ENCODE measurements at places on chromosomes 11 and 22.

GRCh38 chr11:106714199-106714598, 304.1 kb downstream of the GUCY1A2 start:
- H3K4me3 ChIP-seq: no peak overlapping the region
- H3K27me3 ChIP-seq: peaks cover 10% of the 10 kb centered on the region
- H3K27ac ChIP-seq: no peak overlapping the region
- no peaks in the 10 kb centered on the region for H3K4me1 ChIP-seq
- no peaks in the 10 kb centered on the region for H3K36me3 ChIP-seq

GRCh38 chr11:34643846-34644245, 23.0 kb downstream of the EHF start:
- no peak for DNase-seq
- peaks cover 3% of the 10 kb centered on the region for H3K27me3 ChIP-seq
- H3K36me3 ChIP-seq: no peaks in the 10 kb centered on the region
- no peak overlapping the region for H3K4me3 ChIP-seq
- no peaks in the 10 kb centered on the region for H3K4me1 ChIP-seq

GRCh38 chr11:14182833-14183364, 176.1 kb downstream of the RRAS2 start:
- DNase-seq: no peak
- no peaks in the 10 kb centered on the region for H3K36me3 ChIP-seq
- H3K27ac ChIP-seq: no peak overlapping the region
- no peaks in the 10 kb centered on the region for H3K27me3 ChIP-seq
- H3K4me1 ChIP-seq: no peaks in the 10 kb centered on the region

- H3K36me3 ChIP-seq: no peaks in the 10 kb centered on the region
- H3K27me3 ChIP-seq: 0 out of 2 replicates have a peak, but pooled peaks cover 3% of the 10 kb centered on the region
- no peak overlapping the region for H3K4me3 ChIP-seq
Observed at GRCh38 chr11:16780146-16780545, 41.7 kb downstream of the C11orf58 start.

GRCh38 chr22:44938886-44939285, 70.9 kb downstream of the PHF21B start:
- no peak overlapping the region for H3K4me3 ChIP-seq
- H3K27me3 ChIP-seq: peaks cover 12% of the 10 kb centered on the region
- no peaks in the 10 kb centered on the region for H3K36me3 ChIP-seq
- no peak overlapping the region for H3K27ac ChIP-seq

GRCh38 chr11:126192361-126192760, 19.1 kb downstream of the RPUSD4 start:
- no peak overlapping the region for H3K4me3 ChIP-seq
- no peaks in the 10 kb centered on the region for H3K27me3 ChIP-seq
- no peak overlapping the region for H3K27ac ChIP-seq
- peaks cover 6% of the 10 kb centered on the region for H3K36me3 ChIP-seq

- no peak for DNase-seq
- H3K27me3 ChIP-seq: no peaks in the 10 kb centered on the region
- H3K27ac ChIP-seq: no peak overlapping the region
- no peaks in the 10 kb centered on the region for H3K36me3 ChIP-seq
- H3K4me1 ChIP-seq: no peaks in the 10 kb centered on the region
Observed at GRCh38 chr11:17581036-17581731, 34.1 kb downstream of the OTOG start.

DNA sequence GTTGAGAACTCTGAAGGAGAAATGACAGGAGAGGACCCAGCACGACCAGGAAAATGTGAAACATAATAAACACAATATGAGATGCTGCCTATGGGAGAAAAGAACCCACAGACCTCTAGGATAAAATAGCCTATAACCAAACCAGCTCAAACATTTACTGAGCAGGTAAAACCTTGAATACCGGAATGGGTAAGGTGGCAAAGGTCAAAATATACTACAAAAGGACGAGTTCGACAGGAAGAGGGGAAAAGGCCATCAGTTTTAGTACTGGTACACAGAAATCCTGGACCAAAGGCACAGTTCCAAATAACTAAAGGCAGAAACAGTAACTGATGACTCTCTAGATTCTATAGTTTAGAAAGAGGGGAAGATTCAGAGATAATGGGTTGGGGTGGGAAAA, 96.3 kb downstream of the AMBRA1 start:
- no peaks in the 10 kb centered on the region for H3K27me3 ChIP-seq
- no peak overlapping the region for H3K4me3 ChIP-seq
- H3K4me1 ChIP-seq: no peaks in the 10 kb centered on the region
- peaks cover 3% of the 10 kb centered on the region for H3K36me3 ChIP-seq
- no peak overlapping the region for H3K27ac ChIP-seq
- DNase-seq: no peak

GRCh38 chr11:1682225-1682905, 14.6 kb upstream of the KRTAP5-6 start:
- peaks cover 5% of the 10 kb centered on the region for H3K27me3 ChIP-seq
- no peak overlapping the region for H3K4me3 ChIP-seq
- H3K36me3 ChIP-seq: no peaks in the 10 kb centered on the region
- no peaks in the 10 kb centered on the region for H3K4me1 ChIP-seq
- DNase-seq: no peak

GRCh38 chr22:17728786-17729185, 45.5 kb downstream of the BID start:
- H3K4me3 ChIP-seq: no peak overlapping the region
- peaks cover 12% of the 10 kb centered on the region for H3K4me1 ChIP-seq
- no peaks in the 10 kb centered on the region for H3K27me3 ChIP-seq
- H3K36me3 ChIP-seq: peaks cover 22% of the 10 kb centered on the region

- no peak for DNase-seq
- no peaks in the 10 kb centered on the region for H3K36me3 ChIP-seq
- H3K27ac ChIP-seq: no peak overlapping the region
- no peaks in the 10 kb centered on the region for H3K27me3 ChIP-seq
- no peak overlapping the region for H3K4me3 ChIP-seq
Observed at GRCh38 chr22:40624770-40625169, 11.7 kb downstream of the MRTFA start.

- no peaks in the 10 kb centered on the region for H3K36me3 ChIP-seq
- peaks cover 6% of the 10 kb centered on the region for H3K27me3 ChIP-seq
- no peak overlapping the region for H3K4me3 ChIP-seq
Observed at GRCh38 chr22:42404266-42404665, 27.9 kb downstream of the NFAM1 start.

- no peaks in the 10 kb centered on the region for H3K27me3 ChIP-seq
- H3K27ac ChIP-seq: 0 out of 2 replicates have a peak overlapping the region, but pooled peaks have one; percentile 98
- H3K4me1 ChIP-seq: peaks cover 30% of the 10 kb centered on the region
Observed at GRCh38 chr11:83162377-83162776, 5.4 kb downstream of the PCF11 start.

GRCh38 chr11:95516786-95517185, 272.8 kb downstream of the FAM76B start:
- no peaks in the 10 kb centered on the region for H3K36me3 ChIP-seq
- peak overlapping the region; percentile 12 for H3K27ac ChIP-seq
- no peaks in the 10 kb centered on the region for H3K27me3 ChIP-seq
- peaks cover 69% of the 10 kb centered on the region for H3K4me1 ChIP-seq

GRCh38 chr11:2269601-2270321, 627 bp downstream of the ASCL2 start:
- H3K4me1 ChIP-seq: no peaks in the 10 kb centered on the region
- H3K27ac ChIP-seq: no peak overlapping the region
- H3K4me3 ChIP-seq: no peak overlapping the region
- DNase-seq: peak; percentile 63

- H3K4me1 ChIP-seq: peaks cover 10% of the 10 kb centered on the region
- no peak overlapping the region for H3K4me3 ChIP-seq
- peak; percentile 29 for DNase-seq
- H3K27ac ChIP-seq: no peak overlapping the region
- H3K36me3 ChIP-seq: no peaks in the 10 kb centered on the region
Observed at GRCh38 chr22:37161443-37161842, 11.7 kb upstream of the IL2RB start.

DNA sequence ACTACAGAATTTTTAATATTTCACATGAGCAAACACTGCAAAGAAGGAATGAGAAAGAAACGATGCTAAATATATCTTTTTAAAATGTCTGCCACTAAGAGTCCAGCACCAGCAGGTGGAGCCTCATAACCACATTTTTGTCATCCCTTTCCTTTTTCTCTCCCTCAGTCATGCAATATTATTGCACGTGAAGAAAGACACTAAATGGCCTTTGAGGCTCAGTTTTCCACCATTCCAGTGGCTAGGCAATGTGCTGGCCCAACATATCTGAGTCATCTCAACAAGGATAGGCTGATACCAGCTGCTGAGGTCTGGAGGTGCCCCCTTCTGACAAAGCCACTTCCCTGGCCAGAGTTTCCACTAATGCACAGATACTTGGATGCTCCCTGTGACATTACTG, 1.8 kb downstream of the ALKBH8 start:
- peak overlapping the region; percentile 94 for H3K27ac ChIP-seq
- H3K4me3 ChIP-seq: peak overlapping the region; percentile 91
- DNase-seq: peak; percentile 81
- no peaks in the 10 kb centered on the region for H3K36me3 ChIP-seq

GRCh38 chr11:6648501-6648900, 7.1 kb downstream of the DCHS1 start:
- H3K27ac ChIP-seq: no peak overlapping the region
- peaks cover 23% of the 10 kb centered on the region for H3K4me1 ChIP-seq
- H3K36me3 ChIP-seq: no peaks in the 10 kb centered on the region
- no peak for DNase-seq
- H3K4me3 ChIP-seq: no peak overlapping the region
- no peaks in the 10 kb centered on the region for H3K27me3 ChIP-seq

DNA sequence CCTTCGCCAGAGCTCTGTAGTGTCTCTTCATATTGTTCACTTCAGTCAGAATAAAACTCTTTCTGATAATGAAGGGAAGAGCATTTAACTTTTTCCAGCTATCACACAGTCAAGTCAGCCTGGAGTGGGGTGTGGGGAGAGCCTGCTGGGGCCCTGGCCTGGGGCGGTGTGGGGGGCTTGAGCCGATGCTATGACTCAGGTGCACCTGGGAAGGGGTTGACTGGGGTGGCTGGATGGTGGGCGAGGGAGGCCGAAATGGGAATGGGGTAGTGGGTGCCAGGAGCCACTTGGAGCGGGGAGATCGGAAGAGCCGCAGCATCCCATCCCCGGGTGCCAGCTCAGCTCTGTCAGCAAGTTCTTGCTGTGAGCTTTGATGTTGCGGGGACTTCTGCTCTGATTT, 100.9 kb downstream of the NXPE2 start:
- no peak for DNase-seq
- H3K27ac ChIP-seq: no peak overlapping the region

DNA sequence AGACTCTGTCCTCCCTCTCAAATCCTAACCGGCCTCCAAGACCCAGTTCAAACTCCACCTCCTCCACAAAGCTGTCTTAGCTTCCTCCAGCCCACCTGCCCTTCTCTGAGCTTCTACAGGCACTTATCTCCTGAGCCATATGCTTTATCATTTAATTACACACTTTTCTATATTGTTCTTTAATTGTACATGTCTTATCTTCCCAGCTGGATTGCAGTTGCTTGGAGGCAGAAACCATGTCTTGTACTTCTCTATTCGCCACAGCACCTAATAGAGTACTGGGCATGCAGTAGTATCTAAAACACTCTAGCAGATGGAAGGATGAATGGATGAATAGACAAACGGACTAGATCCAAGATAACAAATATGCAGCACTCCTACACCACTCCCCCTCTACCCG, 11.3 kb downstream of the TRIM29 start:
- H3K36me3 ChIP-seq: no peaks in the 10 kb centered on the region
- no peak overlapping the region for H3K4me3 ChIP-seq
- H3K27ac ChIP-seq: no peak overlapping the region
- DNase-seq: no peak

DNA sequence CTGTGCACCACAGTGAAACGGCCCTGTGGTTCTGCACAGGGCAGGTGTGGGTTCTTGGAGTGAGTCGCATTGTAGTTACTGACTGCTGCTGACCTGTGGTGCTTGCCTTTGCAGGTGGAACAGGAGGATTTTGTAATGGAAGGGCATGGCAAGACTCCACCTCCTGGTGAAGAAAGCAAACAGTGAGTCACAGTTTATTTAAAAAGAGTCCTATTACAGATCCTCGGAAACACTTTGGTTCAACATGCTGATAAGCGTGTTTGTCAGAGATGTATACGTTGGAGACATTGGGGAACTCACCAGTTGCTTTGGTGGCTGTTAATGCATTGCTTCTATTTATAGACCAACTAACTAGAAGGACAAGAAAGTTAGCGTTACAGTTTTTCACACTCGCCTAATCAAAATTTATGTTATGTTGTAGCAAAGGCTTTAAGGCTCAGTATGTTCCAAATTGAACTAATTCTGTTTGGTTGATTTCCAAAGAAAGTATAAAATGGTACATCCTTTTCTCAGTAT, 21.7 kb upstream of the TNRC6B start:
- H3K4me1 ChIP-seq: no peaks in the 10 kb centered on the region
- H3K27ac ChIP-seq: no peak overlapping the region
- DNase-seq: peak; percentile 49
- no peaks in the 10 kb centered on the region for H3K27me3 ChIP-seq
- no peaks in the 10 kb centered on the region for H3K36me3 ChIP-seq

GRCh38 chr11:108697872-108698473, 33.1 kb downstream of the DDX10 start:
- peaks cover 27% of the 10 kb centered on the region for H3K4me1 ChIP-seq
- H3K36me3 ChIP-seq: peaks cover 6% of the 10 kb centered on the region
- H3K27ac ChIP-seq: no peak overlapping the region
- no peaks in the 10 kb centered on the region for H3K27me3 ChIP-seq

- no peaks in the 10 kb centered on the region for H3K36me3 ChIP-seq
- DNase-seq: peak; percentile 31
- no peaks in the 10 kb centered on the region for H3K4me1 ChIP-seq
- H3K27ac ChIP-seq: no peak overlapping the region
Observed at GRCh38 chr11:3195251-3196160, 23.1 kb downstream of the MRGPRG start.

DNA sequence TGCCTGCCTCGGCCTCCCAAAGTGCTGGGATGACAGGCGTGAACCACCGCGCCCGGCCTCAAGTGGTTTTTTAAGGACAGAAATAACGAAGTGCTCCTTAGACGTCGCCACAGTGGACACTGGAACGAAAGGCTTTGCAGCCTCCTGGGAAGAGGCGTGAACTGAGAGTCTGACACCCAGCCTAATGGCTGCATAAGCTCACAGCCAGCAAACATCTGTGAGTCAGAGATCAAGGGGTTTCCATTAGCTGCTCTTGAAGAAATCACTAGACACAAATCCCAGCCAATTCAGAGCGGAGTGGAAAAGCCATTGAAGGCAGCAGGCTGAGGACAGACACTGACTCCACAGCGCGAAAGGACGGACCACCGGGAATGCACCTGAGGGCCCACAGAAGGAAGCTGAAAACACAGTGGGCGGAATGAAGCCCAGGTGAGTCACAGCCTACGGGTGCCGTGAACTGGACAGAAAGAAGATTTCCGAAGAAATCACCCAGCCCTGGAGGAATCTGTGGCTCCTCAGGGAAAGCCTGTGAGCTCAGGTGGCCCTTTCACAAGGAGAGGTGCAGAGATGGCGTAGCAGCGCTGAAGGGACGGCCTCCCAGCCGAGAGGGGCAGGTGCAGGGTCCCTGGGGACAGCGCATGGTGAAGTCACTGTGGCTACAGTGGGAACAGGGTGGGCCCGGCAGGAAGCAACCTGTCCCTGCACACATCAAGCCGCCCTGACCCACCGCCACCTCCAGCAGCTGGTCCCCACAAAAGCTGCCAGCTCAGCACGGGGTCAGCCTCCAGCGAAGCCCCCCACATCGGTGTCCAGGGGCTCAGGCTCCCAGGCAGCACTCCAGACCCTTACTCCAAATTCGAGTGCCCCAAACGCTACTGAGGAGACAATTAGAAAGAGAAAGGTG, 11.6 kb downstream of the LMNTD2 start:
- H3K4me3 ChIP-seq: no peak overlapping the region
- H3K27ac ChIP-seq: no peak overlapping the region
- no peaks in the 10 kb centered on the region for H3K4me1 ChIP-seq
- DNase-seq: peak; percentile 38
- no peaks in the 10 kb centered on the region for H3K36me3 ChIP-seq

- no peaks in the 10 kb centered on the region for H3K4me1 ChIP-seq
- peaks cover 26% of the 10 kb centered on the region for H3K27me3 ChIP-seq
- no peak overlapping the region for H3K4me3 ChIP-seq
- peak; percentile 15 for DNase-seq
- H3K36me3 ChIP-seq: no peaks in the 10 kb centered on the region
Observed at GRCh38 chr11:58796333-58796732, 48.2 kb downstream of the GLYATL2 start.
